Astrocyte (in vitro differentiated cells and primary cell): ENCODE measurements at places on chromosomes 4 and X.

DNA sequence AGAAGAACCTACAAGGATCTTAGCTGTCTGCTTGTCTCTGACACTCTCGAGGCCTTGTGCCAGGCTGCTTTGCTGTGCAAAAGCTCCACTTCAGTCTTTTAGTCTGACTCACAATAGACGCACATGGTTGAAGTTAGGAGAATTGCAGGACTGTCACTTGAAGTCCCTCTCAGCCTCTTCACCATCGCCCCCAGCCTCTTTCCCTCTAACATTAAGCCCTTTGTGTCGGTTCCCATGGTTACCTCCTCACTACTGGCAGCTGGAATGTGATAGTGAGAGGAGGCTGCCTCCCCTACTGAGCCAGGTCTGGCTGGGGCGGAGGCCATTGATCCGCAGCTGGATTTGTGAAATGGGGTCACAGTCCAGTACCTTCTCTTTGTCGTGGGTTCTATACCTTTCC lies 201.8 kb downstream of the SOWAHB start:
- DNase-seq: peak; percentile 62

- peak; percentile 61 for DNase-seq
These were observed 41.7 kb downstream of the RBM46 start for GRCh38 chr4:154822775-154823174.

- peak; percentile 50 for DNase-seq
These were observed 38.8 kb upstream of the AFAP1 start for GRCh38 chr4:7978489-7978888.

DNA sequence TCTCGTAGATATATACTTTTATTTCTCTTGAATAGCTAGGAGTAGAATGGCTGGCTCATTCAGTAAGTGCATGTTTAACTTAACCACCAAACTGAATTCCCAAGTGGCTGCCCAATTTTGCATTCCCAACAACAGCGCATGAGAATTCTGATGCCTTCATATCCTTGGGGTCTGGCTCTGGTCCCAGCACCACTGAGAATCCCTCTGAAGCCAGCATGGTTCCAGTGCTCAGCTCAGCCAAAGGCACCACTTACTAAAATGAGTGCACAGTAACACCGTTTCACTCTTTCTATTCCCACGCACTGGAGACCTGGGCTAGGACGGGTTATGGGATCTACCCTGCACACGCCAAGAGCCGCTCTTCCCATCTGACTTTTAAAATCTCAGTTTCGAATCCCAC lies 60.4 kb downstream of the CASP3 start:
- DNase-seq: peak; percentile 6

GRCh38 chr4:15920723-15921591 lies 17.6 kb downstream of the FGFBP1 start:
- DNase-seq: peak; percentile 98

- DNase-seq: no peak
These were observed 52.1 kb upstream of the RASGEF1B start for GRCh38 chr4:81523672-81524327.

GRCh38 chr4:121421594-121421993 lies 40.8 kb upstream of the QRFPR start:
- no peak for DNase-seq

DNA sequence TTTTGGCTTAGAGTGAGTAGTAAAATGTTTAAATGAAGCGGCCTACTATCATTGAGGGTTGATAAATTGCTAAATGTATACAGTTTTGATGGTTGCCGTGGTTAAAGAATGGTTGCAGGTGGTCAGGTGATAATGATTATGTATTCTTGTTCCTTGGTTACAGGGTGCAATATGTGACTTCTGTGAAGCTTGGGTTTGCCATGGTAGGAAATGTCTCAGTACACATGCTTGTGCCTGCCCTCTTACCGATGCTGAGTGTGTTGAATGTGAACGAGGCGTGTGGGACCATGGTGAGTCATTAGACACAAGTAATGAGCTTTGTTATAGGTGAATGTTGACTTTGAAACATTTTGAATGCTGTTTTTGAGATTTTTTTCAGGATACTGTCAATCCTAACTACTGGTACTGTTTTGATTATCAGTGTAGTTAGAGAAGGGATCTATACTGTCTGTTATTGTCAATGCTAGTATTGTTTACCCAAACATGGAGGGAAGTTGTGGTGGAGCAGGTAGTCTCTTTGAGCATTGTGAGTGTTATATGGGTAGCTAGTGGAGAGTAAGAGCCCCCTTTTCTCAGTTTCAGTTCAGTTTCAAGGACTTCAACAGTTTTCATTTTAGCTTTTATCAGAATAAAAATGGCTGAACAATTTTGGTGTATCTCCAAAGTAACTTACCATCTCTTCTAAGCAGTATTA lies 8.9 kb downstream of the ZNF330 start:
- no peak for DNase-seq

GRCh38 chrX:140815868-140816267 lies 106.3 kb downstream of the LINC00632 start:
- peak; percentile 27 for DNase-seq

DNA sequence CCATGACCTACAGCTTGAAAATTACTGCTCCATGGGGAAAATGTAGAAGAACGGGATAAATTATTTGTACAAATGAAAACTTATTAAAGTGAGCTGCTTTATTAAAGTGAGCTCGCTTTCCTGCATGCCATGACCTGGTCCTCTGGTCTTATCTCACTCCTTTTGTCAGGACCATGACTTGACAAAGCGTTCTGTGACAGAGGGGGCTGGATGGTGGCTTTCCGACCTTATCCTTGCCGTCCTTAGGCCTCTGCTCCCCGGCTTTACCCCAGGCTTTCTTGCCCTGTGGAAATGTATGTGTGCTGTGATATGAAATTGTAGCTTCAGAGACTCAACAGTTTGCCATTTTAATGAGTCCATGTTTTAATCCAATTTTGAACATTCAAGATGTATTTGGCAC lies 44.0 kb upstream of the FBXW7 start:
- no peak for DNase-seq

DNA sequence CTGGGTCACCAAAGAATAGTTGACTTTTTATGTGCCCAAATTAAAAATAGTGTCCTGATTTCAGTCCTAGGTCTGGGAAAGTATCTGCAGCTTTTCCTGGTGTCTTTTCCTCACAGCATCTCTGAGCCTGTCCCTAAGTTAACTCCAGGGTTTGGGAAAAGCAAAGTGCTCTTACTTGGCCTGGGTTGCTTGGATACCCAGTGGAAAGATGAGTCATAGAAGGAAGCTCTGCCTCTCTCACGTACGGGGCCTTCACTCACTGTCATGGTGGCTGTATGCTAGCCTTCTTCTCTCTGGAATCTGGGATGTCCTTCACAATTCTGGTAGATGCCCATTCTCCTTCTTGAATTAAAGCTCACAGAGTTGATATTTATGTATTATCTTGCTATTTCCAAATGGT lies 607.3 kb downstream of the ANKRD50 start:
- DNase-seq: peak; percentile 42

DNA sequence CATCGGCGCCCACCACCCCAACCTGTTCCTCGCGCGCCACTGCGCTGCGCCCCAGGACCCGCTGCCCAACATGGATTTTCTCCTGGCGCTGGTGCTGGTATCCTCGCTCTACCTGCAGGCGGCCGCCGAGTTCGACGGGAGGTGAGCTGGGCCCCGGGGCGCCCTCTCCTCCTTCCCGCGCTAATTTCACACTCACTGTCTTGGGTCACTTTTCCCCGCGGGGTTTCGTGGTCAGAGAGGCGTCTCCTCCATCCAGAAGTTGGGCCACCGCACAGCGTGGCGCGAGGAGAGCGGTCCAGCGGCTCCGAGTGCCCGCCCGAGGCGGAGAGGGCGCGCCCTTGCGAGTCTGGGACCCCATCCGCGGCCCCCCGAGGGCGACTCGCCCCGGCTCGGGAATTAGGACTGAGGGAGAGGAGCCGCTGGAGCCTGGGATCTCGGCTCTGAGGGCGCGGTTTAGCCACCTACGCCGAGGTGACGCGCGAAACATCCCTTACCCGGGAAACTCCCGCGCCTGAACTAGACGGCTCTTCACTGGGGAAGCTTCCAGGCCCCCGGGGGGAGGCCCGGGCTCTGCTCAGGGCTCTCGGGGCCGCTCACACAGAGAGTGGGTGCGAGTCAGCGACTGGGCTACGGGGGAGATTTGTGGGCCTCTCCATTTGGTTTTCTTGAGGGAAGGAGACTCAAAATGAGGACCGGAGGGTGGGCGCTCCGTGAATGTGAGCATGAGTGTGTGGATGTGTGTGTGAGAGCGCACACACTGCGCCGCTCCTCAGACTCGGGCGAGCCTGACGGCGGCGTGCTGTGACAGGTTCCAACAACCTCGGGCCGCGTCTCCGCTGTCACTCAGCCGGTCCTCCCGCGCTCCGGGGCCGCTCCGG lies 551 bp downstream of the NPNT start:
- DNase-seq: peak; percentile 2

- peak; percentile 20 for DNase-seq
These were observed 750 bp downstream of the ARMCX5 start for GRCh38 chrX:102599951-102600579.

- DNase-seq: no peak
These were observed 5.9 kb downstream of the ADD1 start for GRCh38 chr4:2849267-2850152.

DNA sequence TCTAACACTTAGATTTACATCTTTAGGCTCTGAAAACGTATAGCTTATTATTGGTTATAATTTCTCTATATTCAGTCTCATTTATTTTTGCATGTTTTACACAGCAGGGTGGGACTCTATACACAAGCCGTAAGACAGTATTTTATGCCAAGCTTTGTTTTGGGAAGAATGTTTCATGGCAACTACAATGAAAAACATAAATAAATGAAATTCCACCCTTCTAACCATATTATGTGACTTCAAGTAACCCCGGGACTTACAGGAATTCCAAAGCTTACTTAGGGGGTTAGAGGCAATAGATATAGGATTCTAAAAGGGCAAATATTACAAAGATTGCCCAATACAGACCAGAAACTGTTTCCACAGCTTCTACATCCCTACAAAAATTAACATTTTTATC lies 370.9 kb downstream of the PRR32 start:
- DNase-seq: no peak

- DNase-seq: peak; percentile 22
These were observed 8.1 kb downstream of the RTL5 start for GRCh38 chrX:72123471-72124185.

- DNase-seq: no peak
These were observed 2.9 kb upstream of the HAND2 start for GRCh38 chr4:173532725-173533511.

DNA sequence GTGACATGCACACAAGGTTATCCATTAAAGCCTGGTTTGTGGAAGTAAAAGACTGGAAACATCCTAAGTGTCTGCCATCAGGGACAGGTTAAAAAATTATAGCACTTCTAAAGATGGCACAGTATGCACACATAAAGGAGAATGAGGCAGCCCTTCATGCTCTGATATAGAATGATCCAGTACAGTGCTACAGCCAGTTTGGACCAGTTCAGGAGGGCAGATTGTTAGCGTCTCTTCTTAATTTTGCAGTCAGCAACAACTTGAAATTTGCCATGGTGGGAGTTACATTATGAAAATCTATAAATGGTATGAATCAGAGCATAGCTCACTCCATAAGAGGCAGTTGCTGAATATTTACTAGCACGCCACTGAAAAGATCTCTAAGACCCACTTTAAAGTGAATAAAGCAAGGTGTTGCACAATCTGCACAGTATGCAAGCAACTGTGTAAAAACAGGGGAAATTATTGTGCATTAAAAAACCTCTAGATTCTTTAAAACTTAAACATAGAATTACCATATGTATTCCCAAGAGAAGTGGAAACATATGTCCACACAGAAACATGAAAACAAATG lies 20.3 kb upstream of the SOD3 start:
- DNase-seq: no peak

GRCh38 chr4:85102606-85103005 lies 136.1 kb upstream of the WDFY3 start:
- DNase-seq: no peak

DNA sequence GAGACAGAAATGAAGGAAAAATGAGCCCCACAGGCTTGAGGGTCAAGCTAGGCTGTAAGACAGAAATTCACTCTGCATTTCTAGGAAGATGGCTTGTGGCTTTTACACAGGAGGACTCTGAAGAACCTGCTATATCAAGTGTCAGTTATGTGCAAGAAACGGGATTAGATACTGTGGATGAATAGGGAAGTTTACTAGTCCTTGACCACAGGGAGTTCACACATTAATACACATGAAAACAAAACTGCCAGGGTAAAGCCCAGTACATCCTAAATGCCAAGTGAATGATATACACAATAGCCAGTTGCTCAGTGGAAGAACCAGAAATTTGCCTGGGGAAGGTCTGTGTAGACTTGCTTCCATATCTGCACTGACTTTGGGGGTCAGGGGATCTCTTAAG lies 53.5 kb downstream of the TMEM131L start:
- no peak for DNase-seq

- DNase-seq: no peak
These were observed 71.6 kb downstream of the ADAM29 start for GRCh38 chr4:174989791-174990190.

DNA sequence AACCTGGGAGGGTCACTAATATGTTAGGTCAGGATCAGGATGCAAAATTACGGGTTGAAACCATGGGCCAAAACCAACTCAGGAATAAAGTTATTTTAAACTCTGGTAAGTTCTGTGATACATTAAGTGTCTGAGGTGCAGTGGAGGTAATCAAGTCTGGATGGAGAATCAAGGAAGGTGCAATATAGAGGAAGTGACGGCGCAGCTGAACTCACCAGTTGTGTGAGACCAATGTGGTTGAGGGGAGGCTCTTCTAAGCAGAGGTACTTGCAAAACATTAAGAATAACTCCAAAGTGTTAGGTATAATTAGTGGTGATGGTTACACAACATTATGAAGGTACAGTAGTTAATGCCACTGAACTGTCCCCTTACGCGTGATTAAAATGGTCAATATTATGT lies 19.7 kb downstream of the GAB3 start:
- no peak for DNase-seq

- DNase-seq: peak; percentile 57
These were observed 164.4 kb upstream of the RAPGEF2 start for GRCh38 chr4:158938220-158939044.

DNA sequence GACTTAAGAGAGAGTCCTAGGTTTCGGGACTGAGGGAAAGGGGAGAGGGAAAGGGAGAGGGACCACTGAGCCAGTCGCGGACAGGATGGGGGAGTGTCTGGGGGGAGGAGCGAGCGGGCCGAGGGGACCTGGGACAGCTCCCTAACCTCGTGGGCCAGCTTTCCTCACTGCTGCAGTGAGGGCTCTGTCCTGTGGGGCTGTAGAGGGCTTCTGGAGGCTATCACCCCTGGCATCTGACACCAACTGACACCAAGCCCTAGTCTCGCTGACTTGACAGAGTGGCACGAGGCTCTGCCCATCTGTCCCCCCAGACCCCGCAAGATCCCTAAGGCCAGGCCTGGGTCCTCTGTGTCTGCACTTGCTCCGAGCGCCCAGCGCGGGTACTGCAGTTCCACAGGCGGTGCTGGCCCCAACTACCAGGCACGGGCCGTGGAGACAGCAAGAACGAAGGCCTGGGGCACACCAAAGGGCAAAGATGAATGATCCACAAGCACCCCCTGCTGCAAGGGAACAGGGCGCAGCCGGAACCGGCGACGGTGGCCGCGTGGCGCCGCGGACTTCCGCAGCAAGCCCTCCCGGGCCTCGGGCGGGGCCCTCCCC lies 465 bp downstream of the HAUS7 start:
- no peak for DNase-seq

- no peak for DNase-seq
These were observed 20.3 kb downstream of the KLF3 start for GRCh38 chr4:38684271-38684670.

- no peak for DNase-seq
These were observed 812.9 kb downstream of the FSTL5 start for GRCh38 chr4:161350946-161351345.

GRCh38 chr4:166481739-166482138 lies 608.7 kb downstream of the TLL1 start:
- DNase-seq: no peak

GRCh38 chrX:67780694-67781109 lies 236.9 kb downstream of the AR start:
- DNase-seq: peak; percentile 96

GRCh38 chr4:105277702-105278101 lies 131.0 kb downstream of the TET2 start:
- DNase-seq: no peak
